ENCODE measurements at places on chromosomes 2 and 18. TPM values are rescaled to one million over a fixed set of nuclear protein-coding genes. Genes with fewer than 3 reads are reported as not detected.

DNA sequence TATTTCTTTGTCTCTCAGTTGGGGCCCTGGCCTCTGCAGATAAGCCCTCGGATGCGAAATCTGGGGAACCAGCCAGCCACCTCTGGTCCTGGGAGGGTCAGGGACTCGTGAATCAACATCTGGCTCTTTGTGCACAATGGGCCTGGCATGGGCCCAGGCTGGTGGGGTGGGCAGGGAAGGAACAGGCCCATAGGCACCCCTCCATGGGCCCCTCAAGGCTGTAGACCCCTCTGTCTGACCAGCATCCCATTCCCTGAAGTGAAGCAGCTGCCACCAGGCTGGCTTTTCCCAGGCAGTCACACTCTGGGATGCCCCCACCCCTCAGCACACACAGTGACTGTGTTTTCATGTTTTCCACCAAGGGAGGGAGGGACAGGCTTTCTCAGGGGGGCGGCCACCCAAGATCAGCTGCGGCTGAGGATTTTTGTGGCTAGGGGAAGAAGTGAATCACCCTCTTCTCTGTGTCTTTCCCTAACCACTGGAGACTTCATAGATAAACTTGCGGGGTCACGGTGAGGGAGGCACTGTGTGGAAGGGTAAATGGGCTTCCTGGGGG is 166.0 kb downstream of the AGAP1 start:
- DNase-seq, result peak; percentile 81

GRCh38 chr2:99356853-99357252 is 19.7 kb downstream of the EIF5B start:
- no peak for DNase-seq

GRCh38 chr2:172179045-172179701 is 76.5 kb upstream of the DLX2 start:
- peak; percentile 92 for DNase-seq

DNA sequence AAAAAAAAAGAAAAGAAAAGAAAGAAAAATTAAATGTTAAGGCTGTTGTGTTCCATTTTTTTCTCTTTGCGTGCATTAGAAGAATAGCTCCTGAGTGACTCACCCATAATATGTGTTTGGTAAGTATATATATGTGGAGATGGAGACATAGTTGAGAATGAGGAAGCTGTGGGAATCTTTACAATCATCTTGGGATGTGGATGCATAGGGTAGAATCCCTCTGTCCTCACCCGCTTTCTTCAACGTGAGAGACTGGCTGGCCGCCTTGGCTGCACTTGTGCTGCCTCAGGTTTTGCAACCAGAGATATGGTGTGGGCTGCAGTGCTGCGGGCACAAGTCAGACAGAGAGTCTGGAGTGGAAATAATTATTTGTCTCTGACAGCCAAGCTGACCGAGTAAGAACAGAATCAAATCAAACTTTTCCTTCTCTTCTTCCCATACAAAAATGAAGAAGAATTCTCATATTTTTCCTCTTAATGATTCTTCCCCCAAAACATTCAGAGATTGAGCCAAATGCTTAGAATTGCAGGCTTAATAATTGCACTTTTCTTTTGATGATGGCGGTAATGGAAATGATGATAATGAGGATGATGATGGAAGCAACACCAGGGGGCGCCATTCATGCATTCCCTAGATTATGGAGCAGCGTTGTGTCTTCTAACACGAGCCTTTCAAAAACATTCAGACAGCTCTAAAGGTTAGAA is 48.5 kb downstream of the SERPINB7 start:
- DNase-seq, result no peak

DNA sequence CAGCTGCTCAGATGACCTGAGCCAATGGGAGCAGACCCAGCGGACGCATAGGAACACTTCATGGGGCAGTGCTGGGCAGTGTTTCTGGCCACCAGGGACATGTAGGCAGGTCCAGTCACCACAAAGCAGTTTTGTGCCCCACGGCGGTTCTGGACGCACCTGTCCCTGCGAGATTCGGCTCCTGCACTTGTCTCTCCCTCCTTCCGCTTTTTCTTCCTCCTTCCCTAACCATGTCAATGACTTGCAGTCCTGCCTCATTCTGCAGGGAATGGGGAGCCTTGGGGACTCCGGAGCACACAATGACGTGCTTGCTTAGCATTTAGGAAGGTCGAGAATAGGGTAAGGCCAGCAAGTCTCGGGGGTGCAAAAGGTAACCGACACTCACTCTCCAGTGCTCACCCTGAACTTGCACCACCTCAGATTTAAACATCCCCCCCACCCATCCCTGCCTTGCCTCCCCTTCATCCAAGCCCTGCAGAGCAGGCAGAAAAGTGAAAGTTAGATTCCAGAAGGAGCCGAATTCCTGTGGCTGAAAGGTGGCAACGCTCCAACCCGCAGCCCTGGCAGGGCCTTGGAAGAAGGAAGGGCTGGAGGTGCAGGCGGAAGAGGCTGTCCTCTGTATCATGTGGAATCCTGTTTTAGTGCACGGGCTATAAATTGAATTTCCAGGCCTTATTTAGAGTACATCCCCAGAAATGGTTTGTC is 40.5 kb upstream of the ATG16L1 start:
- peak; percentile 82 for DNase-seq

DNA sequence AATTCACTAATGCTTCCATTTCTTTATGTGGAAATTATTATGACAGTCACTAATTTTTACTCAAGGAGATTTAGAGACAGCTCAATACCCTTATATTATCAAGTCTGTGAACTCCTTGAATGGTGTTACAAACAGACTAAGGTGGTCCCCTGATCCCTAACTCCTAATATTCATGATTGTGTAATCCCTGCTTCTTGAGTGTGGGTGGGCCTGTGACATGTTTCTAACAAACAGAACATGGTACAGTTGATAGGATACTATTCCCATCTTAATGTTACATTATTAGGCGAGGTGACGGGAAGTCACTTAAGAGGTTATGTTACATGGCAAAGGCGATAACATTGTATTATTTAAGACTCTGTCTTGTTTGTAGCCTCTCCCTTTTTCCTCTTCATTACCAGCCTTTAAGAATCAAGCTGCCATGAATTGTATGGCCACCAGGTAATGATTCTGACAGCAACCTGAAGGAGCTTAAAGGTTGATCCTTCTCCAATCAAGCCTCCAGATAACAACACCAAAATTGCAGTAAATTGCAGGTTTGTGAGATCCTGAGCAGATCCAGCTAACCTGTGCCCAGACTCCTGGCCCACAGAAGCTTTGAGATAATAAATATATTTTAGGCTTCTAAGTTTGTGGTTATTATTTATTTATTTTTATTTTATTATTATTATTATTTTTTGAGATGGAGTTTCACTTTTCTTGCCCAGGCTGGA is 32.1 kb downstream of the CYTIP start:
- DNase-seq, result no peak

GRCh38 chr18:58565021-58565420 is 63.9 kb downstream of the ALPK2 start:
- no peak for DNase-seq

DNA sequence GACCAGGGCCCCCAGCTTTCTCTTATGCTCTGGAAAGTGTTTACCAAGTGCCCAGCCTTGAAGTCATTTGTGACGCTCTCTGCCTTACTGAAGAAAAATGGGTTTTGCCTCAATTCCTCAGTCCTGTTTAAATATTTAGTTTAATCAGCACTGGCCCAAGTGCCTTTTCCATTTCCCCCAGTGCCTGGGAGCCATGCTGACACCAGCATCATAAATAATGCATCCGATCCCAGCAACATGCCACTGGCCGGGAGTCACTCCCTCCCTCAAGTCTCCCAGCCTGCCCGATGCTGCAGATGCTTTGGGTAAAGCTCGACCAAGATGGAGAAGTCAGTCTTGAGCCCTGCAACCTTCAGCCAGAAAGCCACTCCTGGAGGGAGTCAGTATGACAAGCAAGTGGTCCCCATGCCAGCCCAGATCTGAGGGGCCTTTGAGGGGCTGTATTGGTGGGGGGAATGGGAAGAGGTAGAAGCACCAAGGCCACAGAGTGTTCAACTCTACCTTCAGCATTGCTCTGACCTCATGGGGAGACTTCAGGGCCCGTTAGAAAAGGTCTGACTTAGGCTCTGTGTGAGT is 12.0 kb upstream of the MTA3 start:
- no peak for DNase-seq

Gene IL36G
- total RNA-seq, result not detected

Gene THSD7B
- total RNA-seq, result not detected

Gene KCNS3
- 70.9 TPM for total RNA-seq

All from renal cortical epithelial cell (primary cell).